NCI-H345 (cell line): ENCODE measurements at places on chromosomes 11 and 22.

GRCh38 chr11:7910286-7910788 is 20.7 kb downstream of the OR10A6 start:
- no peak for DNase-seq

DNA sequence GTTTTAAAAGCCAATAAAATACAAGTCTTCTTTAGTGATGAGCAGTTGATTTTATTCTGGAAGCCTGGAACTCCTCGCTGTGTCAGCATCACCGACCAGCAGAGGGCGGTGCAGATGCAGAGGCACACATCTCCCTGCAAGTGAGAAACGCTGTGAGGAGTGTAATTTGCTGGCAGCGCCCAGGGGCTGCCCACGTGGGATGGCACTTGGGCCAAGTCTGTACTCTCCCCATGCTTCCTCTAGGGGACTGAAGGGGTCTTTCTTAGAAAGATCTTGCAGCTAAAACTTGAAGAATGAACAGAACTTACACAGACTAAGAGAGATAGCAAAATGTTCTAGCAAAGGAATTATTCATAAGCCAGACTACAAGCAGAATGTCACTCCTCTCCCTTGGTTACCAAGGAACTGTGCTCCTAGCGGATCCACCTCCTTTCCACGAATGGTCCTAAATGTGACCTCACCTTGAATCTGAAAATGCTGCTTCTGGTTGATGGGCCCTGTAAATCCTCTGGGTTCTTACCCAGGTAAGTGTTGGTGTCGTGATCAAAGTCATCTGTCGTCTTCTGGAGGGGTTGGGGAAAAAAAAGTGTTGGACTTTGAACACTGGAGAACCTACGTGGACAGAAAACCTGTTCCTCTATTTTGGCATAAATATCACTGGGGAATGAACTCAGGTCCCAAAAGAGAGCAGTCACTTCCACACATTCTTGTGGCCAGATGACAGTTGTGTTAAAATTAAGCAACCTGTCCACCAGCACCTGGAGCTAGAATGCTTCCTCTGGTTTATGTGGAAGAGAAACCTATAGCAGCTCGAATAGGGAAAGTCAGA is 31.8 kb downstream of the CNTF start:
- peak; percentile 79 for DNase-seq

DNA sequence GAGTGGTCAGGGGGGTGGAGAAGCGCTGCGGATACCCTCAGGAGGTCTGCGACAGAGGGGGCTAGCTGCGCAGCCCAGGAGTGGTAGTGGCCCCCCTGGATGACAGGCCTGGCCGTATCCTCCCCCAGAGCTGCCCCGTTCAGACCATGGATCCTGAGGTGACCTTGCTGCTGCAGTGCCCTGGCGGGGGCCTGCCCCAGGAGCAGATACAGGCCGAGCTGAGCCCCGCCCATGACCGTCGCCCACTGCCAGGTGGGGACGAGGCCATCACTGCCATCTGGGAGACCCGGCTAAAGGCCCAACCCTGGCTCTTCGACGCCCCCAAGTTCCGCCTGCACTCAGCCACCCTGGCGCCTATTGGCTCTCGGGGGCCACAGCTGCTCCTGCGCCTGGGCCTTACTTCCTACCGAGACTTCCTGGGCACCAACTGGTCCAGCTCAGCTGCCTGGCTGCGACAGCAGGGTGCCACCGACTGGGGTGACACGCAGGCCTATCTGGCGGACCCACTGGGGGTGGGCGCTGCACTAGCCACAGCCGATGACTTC is 505 bp downstream of the NUDT22 start:
- peak; percentile 44 for DNase-seq

- DNase-seq, result no peak
Measured at GRCh38 chr11:9017773-9018172, 14.0 kb upstream of the NRIP3 start.

- DNase-seq, result no peak
Measured at GRCh38 chr22:36986242-36986821, 32.9 kb downstream of the TST start.

DNA sequence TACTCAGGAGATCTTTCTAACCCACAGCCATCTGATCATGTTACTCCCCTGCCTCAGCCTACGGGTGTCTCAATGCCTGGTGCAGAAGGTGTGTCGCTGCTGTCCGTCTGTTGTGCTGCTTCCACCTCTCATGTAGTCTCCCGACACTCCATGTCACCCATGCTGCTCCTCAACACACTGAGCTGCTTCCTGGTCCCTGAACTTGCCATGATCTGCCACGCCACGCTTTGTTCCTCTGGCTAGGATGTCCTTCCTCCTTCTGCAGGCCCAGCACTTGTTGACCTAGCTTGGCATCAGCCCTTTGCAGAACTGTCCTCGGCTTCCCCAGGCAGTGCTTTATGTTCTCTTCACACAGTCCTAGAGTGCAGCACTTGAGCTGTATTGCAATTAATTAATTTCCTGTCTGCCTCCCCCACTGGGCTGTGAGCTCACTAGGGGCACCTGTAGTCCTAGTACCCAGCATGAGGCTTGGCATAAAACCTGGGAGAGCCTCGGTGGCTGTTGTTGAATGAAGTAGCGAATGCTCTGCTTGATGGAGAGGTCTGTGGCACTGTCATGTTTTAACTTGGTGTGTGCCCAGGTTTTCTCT is 9.5 kb downstream of the GTPBP1 start:
- peak; percentile 23 for DNase-seq

- DNase-seq, result no peak
Measured at GRCh38 chr11:17779861-17780594, 45.4 kb downstream of the KCNC1 start.

GRCh38 chr11:82722231-82722630 is 11.4 kb downstream of the FAM181B start:
- DNase-seq, result no peak

- no peak for DNase-seq
Measured at GRCh38 chr11:66593650-66594049, 665 bp downstream of the CCS start.

- DNase-seq, result peak; percentile 42
Measured at GRCh38 chr11:93080146-93080759, 110.8 kb downstream of the MTNR1B start.

DNA sequence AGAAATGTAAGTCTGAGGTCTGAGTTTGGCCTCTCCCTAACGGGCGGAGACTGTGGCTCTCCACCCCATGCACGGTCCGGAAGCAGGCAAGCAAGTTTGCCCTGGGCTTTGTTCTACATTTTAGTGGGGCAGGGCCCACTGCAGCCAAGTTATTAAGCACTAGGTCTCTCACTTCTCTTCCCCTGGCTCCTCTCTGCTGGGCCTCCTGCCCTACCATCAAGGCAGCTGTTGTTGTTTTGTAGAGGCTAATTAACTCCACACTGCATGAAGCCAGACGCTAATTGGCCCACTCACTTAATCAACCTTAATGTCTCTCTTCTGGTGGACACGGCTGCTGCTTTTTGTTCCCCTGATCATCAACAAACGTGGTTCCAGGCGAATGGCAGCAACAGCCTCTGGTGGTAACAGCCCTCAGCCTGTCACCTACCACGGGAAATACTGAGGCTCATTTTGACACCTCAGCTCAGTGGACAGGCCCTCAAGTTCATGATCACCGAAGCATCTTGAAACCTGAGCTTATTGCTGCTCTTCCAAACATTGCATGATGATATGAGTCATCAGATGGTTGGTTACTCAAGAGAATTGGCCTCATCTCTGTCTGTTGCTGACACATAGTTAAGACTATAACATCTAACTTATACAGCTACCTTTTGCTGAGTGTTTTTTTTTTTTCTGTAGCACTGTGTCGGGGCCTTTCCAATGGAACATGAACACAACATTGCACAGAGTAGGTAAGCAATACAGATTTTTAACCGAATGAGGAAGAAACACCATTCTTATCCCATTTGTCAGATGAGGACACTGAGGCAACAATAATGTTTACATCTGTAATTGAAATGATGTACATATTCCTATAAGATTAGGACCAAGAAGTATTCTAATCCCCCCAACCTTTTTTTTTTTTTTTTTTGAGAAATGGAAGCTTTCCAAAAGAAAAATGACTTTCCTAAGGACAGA is 20.8 kb upstream of the LMO2 start:
- DNase-seq, result peak; percentile 25

GRCh38 chr11:69825037-69825834 is 6.0 kb upstream of the FGF3 start:
- DNase-seq, result no peak

DNA sequence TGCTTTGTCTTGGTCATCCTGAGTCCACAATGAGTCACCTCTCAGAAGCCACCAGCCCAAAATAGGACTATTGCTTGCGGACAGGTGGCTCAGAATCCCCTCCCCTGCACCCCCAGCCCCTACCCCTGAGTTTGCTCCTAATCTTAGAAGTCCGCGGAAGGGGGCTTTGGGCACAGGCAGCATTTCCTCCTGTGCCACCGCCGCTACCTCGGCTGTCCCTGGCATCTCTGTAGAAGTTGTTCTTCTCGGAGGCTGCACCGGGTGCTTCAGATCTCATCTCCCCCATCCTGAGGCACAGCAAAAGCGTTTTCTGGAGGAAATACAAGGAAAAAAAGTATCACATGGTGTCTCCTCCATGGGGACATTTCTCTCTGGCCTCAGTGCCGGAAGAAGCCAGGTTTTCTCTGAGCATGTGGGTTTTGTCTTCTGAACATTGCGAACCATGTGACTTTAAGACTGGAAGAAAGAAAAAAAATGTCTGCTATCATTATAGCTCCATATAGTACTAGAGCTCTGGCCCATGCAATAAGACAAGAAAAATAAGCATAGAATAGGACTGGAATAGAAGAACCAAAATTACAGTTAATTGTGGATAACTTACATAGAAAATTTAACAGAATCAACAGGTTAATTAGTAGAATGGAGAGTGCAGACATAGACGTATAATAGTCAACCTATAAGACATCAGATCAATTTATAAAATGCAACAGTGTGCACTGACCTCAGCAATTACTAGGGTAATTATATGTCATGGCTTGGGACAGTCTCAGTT is 63.2 kb downstream of the SHISAL1 start:
- no peak for DNase-seq

GRCh38 chr11:2901196-2901796 is 15.7 kb upstream of the CDKN1C start:
- no peak for DNase-seq

GRCh38 chr11:117634756-117635603 is 162.0 kb downstream of the DSCAML1 start:
- DNase-seq, result no peak

- DNase-seq, result no peak
Measured at GRCh38 chr22:19988965-19989724, 27.5 kb downstream of the ARVCF start.

- no peak for DNase-seq
Measured at GRCh38 chr22:36732609-36733008, 29.1 kb upstream of the CACNG2 start.

- DNase-seq, result no peak
Measured at GRCh38 chr11:133892584-133893380, 47.5 kb upstream of the SPATA19 start.
